ENCODE measurements at places on chromosomes 7 and 10.

- DNase-seq, result no peak
These were observed 145.1 kb upstream of the PCBD1 start for GRCh38 chr10:71033396-71033980.

DNA sequence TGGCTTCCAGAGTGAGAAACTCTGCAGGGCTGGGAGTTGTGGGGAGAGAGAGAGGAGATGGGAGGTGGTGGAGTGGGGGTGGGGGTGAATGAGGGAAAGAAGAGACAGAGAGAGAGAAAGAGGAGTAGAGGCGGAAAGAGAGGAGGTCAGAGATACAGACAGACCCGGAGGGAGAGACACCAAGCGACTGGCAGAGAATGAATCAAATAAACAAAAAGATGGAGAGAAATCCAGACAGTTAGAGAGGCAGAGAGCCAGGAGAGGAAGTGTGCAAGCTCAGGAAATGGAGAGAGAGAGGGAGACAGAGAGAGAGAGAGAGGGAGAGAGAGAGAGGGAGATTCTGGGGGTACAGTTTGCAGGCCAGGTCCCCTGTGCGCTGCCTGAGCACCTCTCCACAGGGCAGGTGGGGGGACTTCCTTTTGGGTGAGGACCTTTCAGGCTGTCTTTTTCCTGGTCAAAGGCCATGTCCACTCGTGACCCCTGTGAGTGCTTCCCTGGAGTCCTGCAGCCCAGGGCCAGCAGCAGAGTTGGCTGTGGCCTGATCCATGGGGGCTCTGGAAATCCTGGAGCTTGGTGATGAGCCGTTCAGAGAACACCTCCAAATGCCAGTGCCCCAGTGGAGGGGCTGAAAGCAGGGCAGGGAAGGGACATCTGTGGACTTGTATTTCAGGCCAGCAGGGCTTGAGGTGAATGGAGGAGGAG lies 25.0 kb upstream of the PCBD1 start:
- DNase-seq, result no peak

DNA sequence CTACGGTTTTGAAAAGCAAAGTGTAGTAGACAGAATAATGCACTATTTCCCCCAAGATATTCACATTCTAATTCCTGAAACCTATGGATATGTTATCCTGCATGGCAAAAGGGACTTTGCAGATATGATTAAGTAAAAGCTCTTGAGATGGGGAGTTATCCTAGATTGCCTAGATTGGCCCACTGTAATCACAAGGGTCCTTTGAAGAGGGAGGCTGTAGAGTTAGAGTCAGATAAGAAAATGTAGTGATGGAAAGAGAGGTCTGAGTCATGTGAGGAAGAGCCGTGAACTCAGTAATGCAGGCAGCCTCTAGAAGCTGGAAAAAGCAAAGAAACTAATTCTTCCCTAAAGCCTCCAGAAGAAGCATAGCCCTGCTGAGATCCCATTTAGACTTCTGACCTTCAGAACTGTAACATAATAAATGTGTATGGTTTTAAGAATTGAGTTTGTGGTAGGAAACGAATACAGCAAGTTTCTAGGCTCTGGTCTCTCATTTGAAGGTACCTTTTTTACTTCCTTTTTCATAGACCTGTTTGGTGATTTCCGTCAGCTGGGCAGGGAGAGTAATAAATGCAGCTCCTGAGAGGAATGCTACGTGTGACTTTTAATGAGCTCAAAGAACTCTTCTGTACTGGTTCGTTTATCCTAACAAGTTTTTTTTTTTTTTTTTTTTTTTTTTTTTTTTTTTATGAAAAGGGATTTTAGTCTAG lies 41.9 kb upstream of the NXPH1 start:
- no peak for DNase-seq

DNA sequence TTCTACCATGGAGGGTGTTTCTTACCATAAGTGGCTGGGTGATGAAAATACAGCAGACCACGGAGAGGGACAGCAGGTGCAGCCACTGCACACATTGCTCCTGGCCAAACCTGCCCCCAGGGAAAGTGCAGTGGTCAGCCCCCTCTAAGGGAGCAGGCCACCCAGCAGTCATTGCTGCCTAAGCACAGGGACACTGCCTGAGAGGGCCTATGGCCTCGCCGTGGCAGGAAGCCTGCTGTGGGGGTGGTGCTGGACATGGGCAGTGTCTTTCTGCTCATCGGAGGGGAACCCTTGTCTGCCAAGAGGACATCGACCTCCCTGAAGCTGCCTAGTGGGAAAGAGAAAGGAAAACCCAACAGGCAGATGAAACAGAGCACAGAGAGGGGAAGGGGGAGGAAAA lies 118.3 kb downstream of the PKD1L1 start:
- DNase-seq, result no peak

DNA sequence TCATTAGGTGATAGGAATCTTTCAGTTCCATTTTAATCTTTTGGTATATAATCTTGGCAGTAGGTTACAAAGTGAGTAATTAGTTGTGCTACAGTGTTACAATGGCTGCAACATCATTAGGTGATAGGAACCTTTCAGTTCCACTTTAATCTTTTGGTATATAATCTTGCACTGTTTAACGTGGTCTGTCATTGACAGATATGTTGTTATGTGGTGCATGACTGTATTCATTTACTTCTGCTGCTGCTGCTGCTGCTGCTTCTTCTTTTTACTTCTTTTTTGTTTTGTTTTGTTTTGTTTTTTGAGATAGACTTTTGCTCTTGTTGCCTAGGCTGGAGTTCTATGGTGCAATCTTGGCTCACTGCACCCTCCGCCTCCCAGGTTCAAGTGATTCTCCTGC lies 28.6 kb downstream of the ST7 start:
- no peak for DNase-seq

GRCh38 chr7:2072042-2072441 lies 160.7 kb downstream of the MAD1L1 start:
- DNase-seq, result no peak

DNA sequence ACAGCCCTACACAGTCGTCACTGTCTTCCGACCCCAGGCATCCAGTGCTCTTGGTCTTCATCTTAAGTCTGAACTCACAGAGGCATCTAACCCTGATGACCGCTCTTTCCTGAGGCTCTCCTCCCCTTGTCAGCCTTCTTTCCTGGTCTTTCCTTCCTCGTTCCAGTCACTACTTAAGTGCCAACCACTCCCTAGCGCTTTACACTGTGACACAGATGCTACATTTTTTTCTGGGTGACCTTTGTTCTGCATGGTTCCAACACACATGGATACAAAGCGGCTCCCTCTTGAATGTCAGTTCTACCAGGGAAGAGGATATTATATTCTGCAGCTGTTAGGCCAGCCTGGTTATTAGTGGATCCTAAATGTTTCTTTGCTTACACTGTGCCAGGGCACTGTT lies 12.7 kb downstream of the YWHAG start:
- DNase-seq, result no peak

DNA sequence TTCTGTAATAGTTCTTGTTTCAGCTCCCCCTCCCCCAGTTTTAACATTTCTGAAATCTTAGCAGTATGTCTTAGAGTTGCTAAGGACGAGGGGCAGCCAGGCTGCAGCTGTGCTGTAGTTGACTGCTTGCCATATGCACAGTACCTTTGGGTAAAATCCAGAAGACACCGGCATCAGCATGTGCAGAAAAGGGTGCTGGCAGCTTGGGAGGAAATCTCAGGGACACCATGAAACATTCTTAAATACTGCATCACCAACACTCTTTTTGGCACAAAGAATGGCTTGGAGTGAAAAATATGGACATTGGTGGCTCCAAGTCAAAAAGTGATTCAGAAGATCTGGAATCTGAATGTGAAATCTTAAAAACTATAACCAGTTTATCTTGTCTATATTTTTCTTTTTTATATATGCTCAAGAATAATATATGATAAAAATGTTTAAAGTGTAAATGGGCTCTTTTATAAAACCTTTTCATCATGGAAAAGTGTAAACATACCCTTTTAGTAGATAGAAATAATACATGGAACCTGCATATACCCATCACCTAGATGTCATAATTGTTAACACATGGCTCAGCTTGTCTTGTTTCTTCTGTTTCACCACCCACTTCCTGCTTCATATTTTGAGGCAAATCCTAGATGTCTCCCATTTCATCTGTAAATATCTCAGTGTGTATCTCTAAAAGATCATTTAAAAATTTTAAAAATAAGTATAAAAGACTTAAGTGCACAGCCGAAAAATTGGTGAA lies 34.4 kb upstream of the ARMS2 start:
- DNase-seq, result no peak

GRCh38 chr7:155877167-155877566 lies 64.9 kb upstream of the SHH start:
- no peak for DNase-seq

DNA sequence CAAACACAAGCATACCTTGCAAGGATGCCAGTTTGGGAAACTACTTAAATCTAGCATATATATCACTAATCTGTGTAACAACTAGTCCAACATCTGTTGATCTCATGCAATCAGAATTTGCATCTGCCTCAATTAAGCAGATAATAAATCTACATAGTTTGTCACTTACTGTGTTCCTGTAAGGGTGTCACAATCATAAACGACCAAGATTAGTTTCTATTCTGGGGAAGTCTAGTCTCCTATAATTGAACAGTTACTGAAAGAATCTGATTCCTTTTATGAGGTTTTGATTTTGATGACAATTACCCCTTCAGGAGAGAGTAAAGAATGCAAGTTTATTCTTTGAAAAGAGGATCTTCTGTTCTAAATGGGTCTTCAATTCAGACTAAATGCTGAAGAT lies 85.5 kb upstream of the LRRN3 start:
- no peak for DNase-seq

DNA sequence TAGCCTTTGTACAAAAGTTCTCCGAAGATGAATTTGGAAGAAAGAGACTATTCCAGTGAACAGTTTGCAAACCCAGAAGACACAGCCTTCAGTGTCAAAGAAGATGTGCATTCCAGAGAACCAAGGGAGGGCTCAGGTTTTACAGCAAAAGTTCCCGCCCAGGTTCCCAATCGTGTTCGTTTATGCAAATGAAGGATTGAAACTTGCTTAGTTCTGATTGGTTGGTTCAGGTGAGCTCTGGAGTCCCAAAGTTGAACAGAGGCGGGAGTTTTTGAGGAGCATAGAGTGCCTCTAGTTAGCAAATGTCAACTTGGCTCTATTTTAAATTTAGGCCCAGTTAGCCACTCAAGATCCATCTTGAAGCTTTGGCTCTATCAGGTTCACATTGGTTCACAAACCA lies 51.3 kb downstream of the TMEM270 start:
- no peak for DNase-seq
